Stimulated activated CD8-positive, alpha-beta memory T cell treated with anti-CD3 and anti-CD28 coated beads, Interleukin-7, amount 100 ng/mL, for 48 hours (primary cell): ENCODE measurements at places on chromosomes 16 and 17.
A peak's percentile ranks its signal among the peaks of the same experiment; 100 is the strongest.

DNA sequence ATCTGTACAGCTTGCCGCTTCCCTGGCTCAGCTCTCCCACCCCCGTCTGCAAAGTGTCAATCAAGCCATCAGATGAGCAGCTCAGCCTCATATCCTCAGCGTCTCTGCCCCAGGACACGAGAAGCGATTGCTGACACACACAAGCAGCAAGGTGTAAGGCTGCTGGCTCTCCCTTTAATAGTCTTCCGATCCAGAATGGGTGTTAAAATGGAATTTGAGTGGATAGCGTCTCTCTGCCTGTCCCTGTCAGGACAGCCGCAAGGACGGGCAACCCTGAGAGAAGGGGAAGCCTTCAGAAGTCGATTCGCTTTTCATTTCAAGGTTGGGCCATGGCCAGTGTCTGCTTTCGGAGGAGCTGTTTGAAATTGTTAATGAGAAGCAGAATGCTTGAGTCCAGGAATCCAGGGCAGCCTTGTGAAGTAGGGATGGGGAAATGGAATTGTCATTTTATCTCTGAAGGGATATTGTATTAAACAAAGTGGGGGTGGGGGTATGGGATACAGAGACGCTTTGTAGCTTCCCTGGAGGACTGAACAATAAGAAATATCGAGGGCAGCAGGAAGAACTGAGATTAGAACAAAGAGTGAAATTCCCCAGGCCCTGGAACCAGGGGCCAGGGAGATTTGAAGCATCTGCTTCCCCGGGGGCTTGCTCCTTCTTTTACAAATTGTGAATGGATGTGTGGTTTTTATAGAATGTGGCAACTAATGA, 4.7 kb upstream of the PIPOX start:
- no peak for DNase-seq

DNA sequence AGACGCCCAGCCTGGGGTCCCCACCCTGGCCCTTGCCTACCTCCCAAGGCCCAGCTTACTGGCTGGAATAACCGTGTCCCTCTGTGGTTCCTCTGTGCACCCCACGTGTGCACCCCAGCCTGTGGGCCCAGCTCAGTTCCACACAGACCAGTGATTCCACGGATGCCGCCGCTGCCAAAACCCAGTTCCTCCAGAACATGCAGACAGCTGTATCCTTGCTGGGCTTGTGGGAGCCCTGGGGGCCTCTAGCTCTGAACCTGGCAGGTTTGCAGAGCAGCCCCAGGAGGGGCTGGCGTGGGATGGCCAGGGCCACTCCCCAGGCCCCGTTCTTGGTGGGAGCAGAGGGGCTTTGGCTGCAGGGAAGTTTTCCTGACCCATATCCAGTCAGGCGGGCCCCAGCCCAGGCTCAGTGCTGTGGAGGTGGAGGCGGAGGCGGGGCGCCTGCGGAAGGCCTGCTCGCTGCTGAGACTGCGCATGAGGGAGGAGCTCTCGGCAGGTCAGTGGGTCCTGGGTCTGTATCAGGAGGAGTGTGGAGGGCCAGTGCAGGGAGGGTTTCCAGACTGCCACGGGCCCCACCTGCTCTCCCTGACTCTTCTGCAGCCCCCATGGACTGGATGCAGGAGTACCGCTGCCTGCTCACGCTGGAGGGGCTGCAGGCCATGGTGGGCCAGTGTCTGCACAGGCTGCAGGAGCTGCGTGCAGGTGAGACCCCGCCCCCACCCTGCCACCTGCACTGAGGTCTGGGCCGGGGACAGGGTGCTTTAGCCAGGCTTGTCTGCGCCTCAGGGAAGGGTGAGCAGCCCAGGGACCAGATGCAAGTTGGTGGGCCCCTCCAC, 2.3 kb downstream of the TEDC2 start:
- no peak for DNase-seq

- no peak for DNase-seq
These were observed 50.8 kb upstream of the MAF start for GRCh38 chr16:79651363-79651762.

DNA sequence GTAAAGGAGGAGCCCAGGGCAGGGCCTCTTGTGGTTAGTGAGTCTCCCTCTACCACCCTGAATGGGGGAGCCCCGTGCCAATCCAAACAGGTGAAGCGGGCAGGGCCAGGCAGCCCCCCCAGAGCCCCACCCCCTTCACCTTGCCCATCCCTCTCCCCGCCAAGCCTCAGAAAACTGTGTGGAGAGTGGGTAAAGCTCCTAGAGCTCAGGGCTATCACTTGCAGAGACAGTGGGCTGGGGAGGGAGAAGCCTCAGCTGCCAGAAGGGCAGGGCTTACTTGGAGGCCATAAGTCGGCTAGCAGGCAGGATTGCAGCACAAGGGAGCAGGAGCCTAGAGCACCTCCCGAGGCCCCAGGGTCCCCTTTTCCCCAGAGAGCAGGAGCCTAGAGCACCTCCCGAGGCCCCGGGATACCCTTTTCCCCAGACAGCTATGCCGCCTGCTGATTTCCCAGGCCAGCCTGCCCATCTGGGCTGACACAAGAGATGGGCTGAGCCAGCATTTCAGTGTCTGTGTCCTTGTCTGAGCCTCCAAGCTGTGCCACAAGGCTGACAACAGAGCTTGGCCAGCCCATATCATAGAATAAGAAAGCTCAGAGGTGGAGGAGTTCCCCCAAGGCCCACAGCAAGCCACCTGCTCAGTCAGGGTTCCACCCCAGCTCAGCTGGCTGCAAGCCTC, 6.7 kb upstream of the KRT14 start:
- no peak for DNase-seq

DNA sequence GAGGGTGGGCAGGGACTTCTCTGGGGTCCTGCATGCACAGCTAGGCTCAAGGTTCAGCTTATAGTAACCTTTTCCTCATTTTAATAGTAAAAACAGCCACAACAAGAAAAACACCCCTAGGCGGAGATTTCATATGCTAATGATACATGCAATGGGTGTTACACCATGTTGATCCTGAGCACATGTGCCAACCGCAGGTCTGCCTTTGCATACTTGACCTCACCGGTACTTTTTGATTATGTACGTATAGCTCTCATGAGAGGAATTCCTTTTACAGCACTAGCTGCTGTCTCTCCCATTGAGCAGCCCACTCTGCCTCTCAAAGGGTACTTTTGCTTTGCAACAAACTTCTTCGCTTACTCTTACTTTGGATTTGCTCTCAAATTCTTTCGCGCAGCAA, 1.9 kb downstream of the KRTAP4-8 start:
- DNase-seq, result no peak

DNA sequence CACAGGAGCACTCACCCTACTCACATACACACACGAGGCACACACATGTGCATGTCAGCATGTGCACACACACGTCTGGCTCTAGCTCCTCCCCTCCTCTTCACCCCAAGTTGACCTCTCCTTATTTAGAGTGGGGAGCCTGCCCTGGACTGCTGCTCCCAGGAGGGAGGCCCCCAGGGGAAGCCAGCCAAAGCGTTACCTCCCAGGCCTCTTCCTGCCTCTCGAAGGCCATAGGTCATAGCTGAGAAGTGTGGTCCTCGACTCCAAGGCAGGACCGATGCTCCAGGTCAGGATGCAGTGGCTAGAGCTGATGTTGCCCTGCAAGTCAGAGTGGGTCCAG, 18.8 kb downstream of the POLR3K start:
- DNase-seq, result no peak

DNA sequence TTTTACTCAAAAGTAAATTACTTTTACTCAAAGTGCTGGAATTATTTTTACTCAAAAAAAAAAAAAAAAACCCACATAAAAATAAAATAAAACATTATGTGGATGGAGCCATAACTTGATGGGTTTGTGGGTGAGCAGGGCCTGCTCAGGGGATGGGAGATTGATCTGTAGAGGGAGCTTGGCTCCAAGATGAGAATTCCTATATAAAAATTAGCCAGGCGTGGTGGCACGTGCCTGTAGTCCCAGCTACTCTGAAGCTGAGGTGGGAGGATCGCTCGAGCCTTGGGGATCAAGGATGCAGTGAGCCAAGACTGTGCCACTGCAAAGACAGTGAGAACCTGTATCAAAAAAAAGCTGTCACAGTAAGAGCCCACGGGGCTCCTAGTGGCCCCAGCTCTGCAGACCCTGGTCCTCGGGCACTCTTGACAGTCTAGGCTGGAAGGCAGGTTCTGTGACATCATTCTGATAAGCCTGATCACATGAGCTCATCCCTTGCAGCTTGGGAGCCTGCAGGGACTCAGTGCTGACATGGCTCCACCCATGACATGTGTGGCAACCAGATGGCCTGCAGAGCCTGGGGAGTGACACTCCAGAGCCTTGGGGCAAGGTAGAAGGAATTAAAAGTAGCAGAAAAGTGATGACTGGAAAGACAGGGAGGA, 42.5 kb downstream of the ST3GAL2 start:
- DNase-seq, result no peak

GRCh38 chr17:82299452-82299851, 18.0 kb downstream of the CD7 start:
- DNase-seq, result peak; percentile 74

DNA sequence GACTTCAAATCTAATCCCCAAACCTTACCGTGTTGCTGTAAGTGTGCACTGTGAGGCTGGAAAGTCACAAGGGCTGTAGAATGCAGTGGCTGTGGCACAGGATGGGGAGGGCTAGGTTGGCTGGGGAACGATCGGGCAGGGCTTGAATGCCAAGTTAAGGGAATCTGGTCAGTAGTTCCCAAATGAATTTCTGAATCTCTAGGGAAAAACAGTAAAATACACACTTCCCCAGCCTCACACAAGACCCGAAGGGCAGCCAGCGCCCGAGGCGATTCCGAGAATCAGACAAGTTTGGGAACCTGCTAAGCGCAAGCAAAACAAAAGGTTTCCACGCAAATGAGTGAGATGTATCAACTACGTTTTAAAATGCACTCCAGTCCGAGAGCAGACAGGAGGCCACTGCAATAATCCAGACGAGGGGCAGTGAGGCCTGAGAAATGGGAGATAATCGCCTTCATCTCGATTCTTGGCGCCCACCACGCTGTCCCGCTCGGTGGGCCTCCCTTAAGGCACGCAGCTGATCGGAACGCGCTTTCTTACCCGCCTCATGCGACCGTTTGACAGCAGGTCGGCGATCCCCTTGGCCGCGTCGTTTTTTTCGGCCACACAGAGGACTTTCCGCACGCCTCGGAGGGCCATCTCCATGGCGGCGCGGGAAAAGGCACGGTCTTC, 599 bp downstream of the TOP3A start:
- peak; percentile 8 for DNase-seq

GRCh38 chr17:62668091-62668804, 40.8 kb downstream of the MRC2 start:
- DNase-seq, result no peak

DNA sequence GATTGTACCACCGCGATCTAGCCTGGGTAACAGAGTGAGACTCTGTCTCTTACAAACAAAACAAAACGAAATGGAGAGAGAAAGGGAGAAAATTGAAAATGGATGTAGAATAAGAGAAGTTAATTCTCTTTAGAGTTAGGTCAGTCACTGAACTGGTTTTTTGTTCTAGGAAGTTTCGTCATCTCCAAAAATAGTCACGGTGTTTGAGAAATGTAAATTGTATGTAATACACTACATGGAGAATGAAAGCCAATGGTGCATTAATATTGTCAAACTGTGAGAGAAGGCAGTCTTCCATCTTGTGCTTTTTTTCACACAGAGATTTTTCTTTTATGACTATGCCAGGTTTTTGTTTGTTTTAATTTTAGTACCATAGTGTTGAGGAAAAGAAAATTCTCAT, 145.9 kb downstream of the BCAS3 start:
- DNase-seq, result no peak

- DNase-seq, result no peak
These were observed 39.7 kb upstream of the CREBBP start for GRCh38 chr16:3920206-3920605.
